ENCODE measurements at places on chromosomes 3 and 15.

- DNase-seq, result no peak
Measured at GRCh38 chr3:34725774-34726173, 913.6 kb upstream of the ARPP21 start.

- DNase-seq, result no peak
Measured at GRCh38 chr3:126106336-126107202, 22.6 kb upstream of the SLC41A3 start.

- no peak for DNase-seq
Measured at GRCh38 chr3:140768941-140769340, 91.1 kb downstream of the TRIM42 start.

DNA sequence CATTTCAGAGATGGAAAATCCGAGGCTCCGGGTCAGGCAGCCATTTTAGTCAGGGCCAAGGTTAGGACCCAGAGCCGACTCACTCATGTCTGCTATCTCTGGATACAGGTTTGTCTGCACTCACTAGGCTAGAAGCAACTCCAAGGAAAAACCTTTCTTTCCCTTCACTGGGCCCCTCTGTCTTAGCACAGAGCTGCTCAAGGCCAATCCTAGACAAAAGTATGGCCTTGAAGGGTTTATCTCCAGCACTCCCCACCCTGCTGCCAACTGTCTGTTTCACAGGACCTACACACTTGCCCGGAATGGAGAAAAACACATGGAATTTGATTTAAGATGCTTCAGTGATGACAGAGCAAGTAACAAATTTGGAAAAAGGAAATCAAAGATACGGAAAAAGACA, 25.6 kb downstream of the ACAN start:
- no peak for DNase-seq

DNA sequence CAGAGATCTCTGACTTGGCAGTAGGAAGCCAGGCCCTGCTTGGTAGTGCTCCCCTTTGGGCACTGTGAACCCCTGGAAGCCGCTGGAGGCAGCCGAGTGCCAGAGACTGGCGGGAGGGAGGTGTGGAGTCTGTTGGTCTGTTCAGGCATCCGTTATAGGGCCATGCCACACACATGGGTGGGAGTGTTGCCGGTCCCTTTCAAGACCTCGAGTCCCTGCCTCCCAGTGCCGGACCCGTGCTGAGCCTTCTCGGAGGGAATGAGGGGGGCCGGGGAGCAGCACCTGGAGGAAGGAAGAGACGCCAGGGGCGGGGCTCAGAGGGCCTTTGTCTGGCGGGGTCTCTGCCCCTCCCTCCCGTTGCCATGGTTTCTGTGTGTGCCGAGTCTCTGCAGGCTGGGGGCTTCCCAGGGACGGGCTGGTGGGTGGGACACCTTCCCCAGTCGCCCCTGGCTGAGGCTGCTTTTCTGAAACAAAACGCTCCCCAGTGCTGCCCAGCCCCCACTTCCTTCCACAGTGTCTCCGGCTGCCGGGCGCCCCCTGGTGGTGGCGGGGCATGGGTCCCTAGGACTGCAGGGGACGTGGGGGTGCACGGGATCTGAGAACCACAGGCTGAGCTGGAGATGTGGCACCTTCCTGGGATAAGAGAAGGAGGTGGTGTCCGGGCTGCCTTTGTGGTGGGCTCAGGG, 10.0 kb downstream of the GNAI2 start:
- peak; percentile 99 for DNase-seq

DNA sequence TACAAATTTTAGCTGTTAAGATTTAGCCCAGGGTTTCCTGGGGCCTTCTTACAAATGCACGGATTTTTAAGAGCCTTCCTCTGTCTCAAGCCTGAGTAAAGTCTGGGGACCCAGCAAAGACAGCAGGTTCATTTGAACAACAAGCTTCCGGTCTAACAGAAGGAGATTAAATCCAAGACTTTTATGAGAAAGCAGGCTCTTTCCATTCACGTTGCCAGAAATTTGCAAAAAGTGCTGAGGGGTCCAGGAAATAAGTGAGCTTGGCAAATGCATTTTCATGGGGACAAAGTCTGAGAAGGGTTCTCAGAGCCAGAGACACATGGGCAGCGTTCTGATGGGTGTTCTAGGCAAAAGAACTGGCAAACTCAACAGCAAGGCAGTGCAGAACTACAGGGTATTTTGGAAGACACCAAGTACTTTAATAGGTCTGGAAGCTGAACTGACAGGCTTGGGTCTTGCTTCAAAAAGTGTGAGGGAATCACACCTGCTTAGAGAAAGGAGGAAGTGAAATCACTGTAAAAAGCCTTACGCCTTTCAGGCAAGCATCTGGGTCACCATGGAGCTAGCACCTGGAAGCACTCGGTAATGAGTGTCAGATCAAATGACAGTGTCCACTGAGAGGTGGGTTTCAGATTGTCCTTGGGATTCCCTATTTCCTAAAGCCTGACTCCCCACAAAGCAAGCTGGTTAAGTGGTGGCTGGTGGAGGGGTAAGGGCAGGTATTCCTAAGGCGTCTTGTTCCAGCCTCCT, 115.8 kb upstream of the ARHGEF3 start:
- no peak for DNase-seq

- DNase-seq, result no peak
Measured at GRCh38 chr3:193827040-193827669, 234.1 kb downstream of the OPA1 start.

DNA sequence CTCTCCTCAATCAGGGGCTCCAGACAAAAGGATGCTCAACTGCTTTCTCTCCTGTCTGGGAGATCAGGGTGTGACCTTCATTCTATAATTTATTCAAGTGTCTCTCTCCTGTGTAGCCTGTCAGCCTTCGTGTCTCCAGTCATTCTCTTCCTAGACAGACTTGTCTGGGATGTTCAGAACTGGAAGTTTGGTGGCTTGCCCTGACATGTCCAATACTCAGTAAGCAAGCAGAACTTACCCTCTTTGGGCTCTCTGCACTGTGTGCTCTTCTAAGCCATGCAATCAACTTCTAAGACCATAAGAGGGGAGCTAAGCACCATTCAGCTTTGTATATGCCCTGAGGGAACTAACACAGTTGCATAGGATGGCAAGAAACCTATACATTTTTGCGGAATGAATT, 14.1 kb downstream of the ACKR2 start:
- DNase-seq, result no peak

DNA sequence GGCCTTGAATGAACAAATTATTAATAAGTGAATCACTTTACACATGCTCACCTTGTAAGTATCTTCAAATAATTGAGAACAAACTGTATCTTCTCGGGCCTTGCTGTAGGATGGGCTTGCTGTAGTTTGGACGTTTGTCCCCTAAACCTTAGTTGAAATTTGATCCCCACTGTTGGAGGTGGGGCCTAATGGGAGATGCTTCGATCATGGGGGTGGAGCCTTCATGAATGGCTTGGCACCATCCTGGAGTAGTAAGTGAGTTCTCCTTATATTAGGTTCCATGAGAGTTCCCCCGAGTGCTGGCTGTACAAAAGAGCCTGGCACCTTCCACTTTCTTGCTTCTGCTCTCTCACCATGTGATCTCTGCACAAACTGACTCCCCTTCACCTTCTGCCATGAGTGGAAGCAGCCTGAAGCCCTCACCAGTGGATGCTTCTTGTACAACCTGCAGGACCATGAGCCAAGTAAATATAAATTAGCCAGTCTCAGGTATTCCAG, 29.3 kb downstream of the PIGB start:
- DNase-seq, result no peak

DNA sequence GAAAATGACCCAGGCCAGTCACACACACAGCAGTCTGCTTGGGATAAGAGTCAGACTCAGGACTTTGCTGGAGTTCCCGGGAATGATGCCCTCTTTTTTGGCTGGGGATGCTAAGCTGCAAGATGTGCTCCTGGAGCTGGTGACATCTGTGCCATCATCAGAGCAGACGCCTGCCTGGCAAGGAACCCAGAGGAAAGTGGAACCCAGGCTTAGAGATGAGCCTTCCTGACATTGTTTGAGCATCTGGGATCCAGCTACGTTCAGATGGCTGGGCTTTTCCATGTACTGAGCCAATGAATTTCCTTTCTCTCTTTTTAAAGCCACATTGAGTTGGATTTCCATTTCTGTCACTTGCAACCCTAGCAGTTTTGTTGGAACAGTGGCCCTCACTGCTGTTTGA, 53.3 kb downstream of the EBLN2 start:
- no peak for DNase-seq

DNA sequence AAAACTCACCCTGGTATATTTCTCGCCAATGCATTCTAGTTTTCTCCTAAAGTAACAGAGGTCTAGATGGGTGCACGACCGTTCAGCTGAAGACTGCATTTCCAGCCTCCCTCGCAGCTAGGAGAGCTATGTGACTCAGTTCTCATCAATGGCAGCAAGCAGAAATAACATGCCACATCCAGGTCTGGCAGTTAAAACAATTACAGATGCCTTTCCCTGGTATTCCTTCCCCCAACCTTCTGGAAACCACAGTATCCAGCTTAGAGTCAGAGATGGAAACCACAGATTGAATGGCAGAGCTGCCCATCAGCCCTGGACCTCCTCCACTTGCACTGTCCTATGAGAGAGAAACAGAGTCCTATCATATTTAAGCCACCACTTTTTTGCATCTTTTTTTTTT, 4.8 kb downstream of the HAPLN3 start:
- no peak for DNase-seq

- DNase-seq, result no peak
Measured at GRCh38 chr3:14703791-14704190, 28.9 kb downstream of the C3orf20 start.

GRCh38 chr3:14799146-14799545, 19.6 kb upstream of the FGD5 start:
- DNase-seq, result no peak

GRCh38 chr3:61912158-61912557, 350.8 kb downstream of the PTPRG start:
- no peak for DNase-seq

GRCh38 chr3:184727357-184728009, 15.6 kb upstream of the MAGEF1 start:
- peak; percentile 66 for DNase-seq

DNA sequence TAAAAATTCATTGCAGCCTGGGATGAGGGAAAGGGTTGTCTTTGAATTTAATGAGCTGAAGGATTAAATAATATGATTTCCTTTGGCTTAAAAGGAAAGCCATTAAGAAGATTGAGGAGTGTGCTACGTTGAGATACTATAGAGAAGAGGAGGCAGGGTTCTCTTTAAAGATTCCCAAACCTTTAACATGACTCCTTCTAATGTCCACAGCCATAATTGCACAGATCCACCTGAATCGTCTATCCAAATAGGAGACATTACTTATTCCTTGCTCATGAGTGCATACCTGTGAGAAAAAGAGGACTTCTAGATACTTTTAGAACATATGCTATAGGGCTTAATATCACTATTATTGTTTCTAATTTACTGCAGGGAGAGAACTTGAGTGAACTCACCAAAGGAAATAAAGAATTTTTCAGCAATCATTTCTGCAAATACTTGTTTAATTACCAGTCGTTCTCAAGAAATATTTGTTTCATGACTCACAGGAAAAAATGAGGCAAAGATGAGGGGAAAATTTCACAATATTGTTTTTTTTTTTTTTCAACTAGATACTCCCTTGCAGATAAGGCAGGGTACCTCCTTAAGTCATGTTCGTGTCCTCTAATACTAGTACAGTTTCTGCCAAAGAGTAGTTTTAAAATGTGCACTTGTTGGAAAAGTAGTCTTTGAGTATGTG, 8.9 kb upstream of the SUCNR1 start:
- no peak for DNase-seq

GRCh38 chr3:66083784-66084213, 45.1 kb upstream of the MAGI1 start:
- no peak for DNase-seq

GRCh38 chr3:171825222-171825828, 15.0 kb upstream of the PLD1 start:
- DNase-seq, result no peak

- no peak for DNase-seq
Measured at GRCh38 chr15:57158997-57159668, 217.2 kb upstream of the CGNL1 start.

DNA sequence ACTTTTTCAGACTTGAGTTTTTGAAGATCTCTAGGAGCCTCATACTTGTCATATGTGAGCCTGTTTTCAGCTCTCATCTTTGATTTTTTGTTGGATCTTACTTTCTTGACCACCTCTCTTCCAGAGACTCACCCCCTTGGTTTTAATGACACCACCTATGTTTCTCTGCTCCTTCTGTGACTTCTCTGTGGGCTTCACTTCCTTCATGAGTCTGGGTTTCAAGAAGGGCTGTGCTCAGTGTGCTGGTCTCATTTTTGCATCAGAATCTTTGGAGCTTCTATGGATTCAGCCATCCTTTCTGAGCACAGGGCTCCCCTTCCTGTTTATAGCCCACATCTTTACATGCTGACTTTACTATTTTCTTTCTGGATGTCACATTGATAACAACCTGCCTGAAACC, 17.7 kb downstream of the PPM1L start:
- DNase-seq, result no peak

DNA sequence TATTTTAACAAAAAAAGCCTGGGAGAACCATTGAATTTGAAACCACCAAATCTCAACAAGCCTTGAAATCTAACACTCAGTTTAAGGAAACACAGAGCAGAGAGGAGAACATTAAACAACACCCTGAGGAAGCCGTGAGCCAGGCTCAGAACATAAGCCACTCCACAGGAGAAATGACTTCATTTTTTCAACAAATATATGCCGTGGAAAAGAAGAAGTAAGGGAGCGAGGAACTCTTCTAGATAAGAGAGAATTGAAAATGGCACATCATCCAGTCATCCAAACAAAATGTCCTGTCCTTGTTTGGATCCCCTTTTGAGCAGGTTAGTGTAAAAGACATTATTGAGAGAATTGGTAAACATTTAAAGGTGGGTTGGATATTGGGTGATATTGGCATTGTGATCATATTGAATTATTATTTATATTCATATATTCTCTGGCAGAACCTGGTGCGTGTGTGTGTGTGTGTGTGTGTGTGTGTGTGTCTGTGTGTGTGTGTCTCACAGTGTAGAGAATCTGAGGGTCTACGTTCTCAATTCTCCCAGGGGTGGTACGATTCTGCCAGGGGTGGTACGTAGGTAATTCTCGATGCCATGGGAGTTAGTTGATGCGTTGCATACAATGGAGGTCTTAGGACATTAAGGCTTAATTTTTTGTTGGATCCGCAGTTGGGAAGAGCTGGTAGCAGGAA, 94.4 kb downstream of the ST6GAL1 start:
- no peak for DNase-seq

DNA sequence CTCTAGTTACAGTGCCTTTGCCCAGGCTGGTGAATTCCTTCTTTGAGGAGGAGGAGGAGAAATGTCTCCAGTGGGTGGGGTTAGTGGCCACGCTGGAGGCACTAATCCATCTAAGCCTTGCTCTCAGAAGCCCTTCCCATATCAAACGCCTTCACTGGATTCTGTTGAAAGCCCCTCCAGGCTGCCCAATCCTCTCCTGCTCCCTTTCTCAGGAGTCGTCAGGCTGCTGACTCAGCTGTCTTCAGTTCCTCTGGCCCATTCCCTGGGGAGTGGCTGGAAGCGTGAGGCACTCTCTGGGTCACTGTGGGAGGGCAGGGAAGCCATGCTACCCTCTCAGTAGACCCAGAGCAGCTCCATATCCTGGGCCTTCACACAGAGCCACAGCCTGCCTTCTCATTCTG, 2.7 kb downstream of the AP2M1 start:
- DNase-seq, result no peak

GRCh38 chr3:98680723-98681122, 82.4 kb upstream of the ST3GAL6 start:
- no peak for DNase-seq

GRCh38 chr3:197325773-197326172, 27.4 kb upstream of the DLG1 start:
- DNase-seq, result no peak

All from endothelial cell (in vitro differentiated cells).